ENCODE measurements at places on chromosomes 13 and 19.

DNA sequence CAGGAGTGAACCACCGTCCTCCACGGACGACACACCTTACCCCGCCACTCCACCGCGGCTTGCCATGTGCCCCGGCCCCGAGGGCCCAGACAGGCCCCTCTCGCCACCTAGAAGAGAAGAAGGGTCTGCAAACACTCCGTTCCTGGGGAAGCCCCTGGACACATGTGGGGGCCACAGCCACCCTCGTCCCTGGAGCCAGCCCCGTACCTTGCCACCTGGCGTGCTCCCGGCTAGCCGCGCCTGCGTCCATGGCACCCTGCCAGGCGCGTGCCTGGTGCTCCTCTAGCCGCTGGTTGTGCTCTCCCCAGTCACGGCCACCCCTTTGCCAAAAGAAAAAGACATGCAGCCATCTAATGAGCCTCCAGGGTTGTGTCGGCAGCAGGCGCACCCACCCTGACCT lies 19.9 kb upstream of the TINCR start:
- DNase-seq: no peak

DNA sequence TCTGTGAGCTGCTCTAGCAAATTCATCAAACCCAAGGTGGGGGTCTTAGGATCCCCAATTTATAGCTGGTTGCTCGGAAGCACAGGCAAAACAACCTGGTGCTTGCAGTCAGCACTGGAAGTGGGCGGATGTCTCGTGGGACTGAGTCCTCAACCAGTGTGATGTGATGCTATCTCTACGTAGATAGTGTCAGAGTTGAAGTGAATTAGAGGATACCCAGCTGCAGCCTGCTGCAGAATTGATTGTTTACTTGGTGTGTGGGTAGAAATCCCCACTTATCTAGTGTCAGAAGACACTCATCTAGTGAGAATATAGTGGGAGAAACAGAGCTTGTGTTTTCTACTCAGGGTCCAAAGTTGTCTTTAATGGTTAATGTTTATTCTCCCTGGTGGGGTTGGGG lies 63.3 kb downstream of the CBY2 start:
- no peak for DNase-seq

DNA sequence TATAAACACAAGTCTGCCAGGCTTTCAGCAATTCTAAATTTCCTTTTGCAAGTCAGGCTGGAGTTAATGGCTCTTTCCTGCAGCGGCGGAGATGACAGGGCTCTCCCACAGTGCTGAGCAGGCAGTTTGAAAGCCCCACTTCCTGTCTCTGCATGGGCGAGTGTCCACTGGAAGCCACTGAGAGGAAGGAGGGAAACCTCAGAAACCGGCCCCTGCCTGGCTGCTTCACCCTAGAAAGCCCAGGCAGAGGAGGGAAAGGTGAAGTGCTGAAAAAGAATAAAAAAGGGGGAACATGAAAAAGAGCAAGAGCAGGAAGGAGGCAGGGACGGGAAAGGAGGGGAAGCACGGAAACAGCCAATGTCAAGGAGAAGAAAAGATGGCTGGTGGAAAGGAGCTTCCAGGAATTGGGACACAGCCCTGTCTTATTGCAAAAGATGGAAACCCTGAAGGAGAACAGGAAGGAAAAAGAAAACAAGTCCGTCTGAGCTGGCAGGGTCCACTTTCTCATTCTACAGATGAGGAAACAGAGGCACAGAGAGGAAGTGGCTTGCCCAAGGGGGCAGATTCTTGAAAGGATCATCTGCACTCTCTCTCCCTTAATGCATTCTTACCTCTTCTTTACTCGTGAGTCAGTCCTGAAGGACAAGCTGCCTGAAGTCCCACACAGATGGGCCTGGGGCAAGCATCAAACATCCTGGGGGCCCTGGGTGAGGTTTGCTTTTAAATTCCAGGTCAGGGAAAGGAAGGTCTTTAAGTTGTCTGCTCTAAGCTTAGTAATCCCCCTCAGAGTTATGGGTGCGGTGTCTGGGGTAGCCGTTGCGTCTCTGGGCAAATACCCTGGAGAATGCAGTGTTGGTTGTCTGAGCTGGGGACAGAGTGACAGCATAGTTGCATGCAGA lies 38.8 kb upstream of the ALOX5AP start:
- no peak for DNase-seq

GRCh38 chr19:54108496-54108895 lies 5.8 kb downstream of the NDUFA3 start:
- no peak for DNase-seq

GRCh38 chr13:40485611-40486517 lies 180.6 kb downstream of the FOXO1 start:
- DNase-seq: no peak

DNA sequence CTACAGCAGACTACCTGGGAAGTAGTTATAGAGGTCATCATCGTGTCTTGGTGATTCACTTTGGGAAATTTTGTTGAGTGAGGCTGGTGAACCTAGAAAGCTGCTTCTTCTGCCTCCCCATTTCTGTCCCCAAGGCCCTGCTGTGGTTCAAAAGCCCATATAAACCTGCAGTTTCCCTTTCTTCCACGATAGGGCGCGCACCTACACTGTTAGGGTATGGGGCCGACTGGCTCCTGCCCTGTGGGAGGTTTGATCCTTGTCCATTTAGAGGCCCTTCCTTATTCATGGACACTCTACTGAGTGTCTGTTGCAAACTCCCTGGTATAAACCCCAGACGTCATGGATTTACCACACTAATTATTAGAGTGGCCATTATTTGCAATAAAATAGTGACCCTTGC lies 191.8 kb downstream of the GGACT start:
- no peak for DNase-seq

DNA sequence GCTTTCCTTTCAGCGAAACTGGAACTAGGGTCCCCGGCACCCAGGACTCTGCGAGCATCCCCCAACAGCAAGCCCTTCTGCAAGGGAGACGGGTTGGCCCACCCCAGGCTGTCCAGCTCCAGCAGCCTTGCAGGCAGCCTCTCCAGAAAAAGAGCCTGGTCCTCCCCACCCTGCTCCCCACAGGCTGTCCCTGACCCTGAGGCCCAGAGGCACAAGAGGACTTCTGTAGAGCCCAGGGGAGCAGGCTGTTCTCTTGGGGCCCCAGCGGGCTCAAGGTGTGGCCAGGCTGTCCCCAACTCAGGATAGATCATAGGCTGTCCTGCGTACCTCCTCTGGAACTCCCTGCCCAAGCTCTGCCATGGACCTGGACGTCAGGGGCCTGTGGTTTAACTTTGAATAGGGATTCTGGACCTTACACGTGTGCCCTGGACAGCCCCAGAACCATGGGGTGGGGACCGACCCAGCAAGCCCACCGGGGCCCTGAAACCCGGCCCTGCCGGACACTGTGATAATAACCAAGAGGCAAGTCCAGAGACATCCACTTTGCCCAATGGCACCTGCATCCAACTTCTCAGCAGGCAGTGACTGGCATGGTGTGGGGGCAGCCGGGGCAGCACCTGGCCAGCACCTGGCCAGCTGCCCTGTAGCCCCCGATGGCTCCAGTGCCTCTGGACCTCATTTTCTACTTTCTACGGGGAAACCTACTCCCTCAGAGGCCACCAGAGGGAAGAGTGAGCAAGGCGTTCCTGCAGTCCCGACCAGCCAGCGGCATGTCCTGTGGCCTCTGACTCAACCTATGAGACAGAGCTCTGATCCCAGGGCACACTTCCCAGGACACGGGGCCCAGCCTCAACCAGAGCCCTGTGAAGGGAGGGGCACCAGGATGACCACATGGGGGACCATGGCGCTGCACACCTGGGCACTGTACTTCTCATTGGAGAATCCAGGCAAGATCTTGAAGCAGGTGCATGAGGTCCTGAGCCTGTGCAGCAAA lies 50.9 kb upstream of the TPM4 start:
- peak; percentile 42 for DNase-seq

DNA sequence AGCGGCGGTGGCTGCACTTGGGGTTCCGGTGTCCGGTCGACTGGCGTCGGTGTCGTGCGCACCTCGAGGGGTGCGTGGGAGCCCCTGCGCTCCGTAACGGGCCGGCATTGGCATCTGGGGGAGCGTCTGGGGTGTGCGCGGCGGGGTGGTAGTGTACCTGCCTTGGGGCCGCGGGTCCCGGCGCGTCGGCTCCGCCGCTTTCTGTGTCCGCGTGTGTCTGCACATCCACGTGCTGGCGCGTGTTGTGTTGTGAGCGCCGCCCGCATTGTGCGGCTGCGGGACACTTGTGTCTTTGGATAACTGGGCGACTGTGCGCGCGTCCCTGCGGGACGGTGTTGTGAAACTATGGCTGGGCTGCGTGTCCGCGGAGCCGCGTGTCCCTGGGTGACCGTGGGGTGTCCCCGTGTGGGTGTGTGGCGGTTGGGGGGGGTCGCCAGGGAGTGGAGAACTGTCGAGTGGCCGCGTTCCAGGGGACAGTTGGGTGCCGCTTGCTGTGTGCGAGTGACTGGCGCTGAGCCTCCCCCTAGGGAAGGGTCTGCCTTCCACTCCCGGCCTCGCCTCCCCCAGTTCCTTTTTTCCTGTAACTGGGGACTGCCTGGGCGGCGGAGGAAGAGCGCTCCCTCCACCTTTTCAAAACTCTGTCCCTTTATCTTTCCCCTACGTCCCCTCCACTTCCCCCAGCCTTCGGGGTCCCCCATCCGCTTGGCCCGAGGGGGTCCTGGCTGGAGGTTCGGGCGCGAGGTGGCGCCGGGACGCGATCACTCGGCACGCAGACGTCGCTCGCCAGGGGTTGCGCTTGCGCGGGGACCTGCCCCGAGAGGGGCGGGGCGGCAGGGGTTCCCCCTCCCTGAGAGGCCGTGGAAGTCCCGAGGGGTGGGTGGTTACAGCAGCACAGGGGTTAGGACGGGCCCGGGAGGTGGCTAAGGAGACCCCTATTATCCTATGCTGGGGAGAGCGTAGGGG lies 5.7 kb upstream of the NFIC start:
- no peak for DNase-seq

DNA sequence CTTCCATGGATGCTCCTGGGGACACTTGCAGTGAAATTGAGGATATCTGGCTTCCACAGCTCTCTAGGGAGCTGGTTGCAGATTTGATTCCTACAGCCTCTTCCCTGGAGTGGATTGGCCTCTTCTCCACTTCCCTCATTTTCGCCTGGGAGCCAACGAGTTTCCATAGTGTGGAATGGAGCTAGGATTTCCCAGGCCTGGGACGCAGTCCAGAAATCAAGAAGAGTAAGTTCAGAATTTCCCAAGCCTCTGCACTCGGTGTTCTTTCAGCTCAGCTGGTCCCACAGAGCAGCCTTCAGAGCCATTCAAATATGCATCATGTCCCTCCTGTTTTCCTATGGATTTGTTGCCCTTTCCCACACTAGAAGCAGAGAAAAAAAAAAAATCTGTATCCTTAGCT lies 68.2 kb downstream of the RAP2A start:
- no peak for DNase-seq

GRCh38 chr13:30523211-30523610 lies 57.5 kb upstream of the HMGB1 start:
- no peak for DNase-seq

- no peak for DNase-seq
These were observed 14.6 kb downstream of the ZNF254 start for GRCh38 chr19:24101459-24102115.

- no peak for DNase-seq
These were observed 38.5 kb downstream of the TBC1D4 start for GRCh38 chr13:75443356-75443958.

DNA sequence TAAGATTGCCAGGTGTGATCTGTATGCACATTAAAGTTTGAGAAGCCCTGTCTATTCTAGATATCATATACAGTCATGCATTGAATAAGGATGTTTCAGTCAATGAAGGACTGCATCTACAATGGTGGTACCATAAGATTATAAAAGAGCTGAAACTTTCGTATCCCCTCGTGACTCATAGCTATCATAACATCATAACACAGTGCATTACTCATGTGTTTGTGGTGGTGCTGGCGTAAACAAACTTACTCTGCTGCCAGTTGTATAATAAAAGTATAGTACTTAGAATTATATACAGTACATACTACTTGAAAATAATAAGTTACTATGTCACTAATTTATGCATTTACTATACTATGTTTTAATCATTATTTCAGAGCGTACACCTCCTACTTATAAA lies 489.3 kb downstream of the GPC6 start:
- DNase-seq: no peak

GRCh38 chr19:34838248-34838647 lies 65.2 kb upstream of the ZNF599 start:
- no peak for DNase-seq
